ENCODE measurements at places on chromosomes 13 and 19.
A peak's percentile ranks its signal among the peaks of the same experiment; 100 is the strongest.

GRCh38 chr19:4969772-4970531, 1.0 kb downstream of the KDM4B start:
- H3K4me3 ChIP-seq, result peak overlapping the region; percentile 93
- H3K4me1 ChIP-seq, result peaks cover 34% of the 10 kb centered on the region
- H3K27ac ChIP-seq, result peak overlapping the region; percentile 92
- no peaks in the 10 kb centered on the region for H3K27me3 ChIP-seq

DNA sequence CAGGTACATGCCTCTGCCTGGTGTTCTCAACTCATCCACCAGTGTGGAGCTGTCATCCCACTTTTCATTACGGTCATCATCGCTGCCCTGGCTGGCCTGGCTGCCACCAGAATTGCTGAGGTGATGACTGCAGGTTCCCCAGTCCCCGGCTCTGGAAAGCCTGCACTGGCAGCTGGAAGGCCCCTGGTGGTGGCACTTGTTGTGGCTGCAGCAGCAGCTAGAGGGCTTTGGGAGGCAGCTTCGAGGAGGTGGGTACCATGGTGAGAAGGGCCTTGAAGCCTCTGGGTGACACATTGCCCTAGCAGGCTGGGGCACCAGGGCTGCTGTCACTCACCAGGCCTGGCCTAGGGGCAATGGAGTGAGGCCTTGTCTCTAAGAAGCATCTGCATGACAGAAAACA, 25.3 kb upstream of the ZNF14 start:
- H3K36me3 ChIP-seq, result no peaks in the 10 kb centered on the region
- no peak for DNase-seq
- no peaks in the 10 kb centered on the region for H3K4me1 ChIP-seq
- H3K27me3 ChIP-seq, result no peaks in the 10 kb centered on the region

DNA sequence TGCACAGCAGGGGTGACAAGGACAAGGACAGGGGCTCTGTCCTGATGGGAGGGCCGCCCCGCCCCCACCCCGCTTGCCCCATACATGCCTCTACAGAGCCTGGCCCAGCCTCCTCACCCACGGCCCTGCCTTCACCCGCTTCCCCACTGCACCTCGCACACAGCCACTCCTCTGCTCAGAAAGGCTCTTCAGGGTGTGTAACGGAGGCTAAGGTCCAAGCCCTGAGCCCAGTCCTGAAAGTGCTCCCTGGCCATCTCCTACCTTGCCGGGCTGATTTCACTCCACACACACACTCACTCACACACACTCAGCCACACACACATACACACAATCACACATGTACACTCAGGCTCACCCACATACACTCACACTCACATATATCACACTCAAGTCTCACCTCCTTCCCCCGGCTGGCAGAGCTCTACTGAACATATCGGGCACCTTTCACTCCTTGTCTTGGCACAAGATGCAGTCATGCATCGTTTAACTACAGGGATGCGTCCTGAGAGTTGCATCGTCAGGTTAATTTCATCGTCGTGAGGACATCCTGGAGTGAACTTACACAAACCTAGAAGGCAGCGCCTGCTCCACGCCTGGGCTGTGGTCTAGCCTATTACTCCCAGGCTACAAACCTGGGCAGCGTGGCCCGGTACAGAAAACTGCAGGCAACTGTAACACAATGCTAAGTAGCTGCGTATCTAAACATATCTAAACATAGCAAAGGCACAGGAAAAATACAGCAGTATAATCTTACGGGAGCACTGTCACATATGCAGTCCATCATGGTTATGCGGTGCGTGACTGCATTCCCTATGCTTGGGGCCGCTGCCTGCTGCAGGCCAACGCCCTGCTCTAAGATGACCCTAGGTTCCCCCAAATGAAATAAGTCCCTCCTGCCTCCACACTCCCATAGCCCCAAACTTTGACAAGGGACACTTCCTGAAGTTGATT, 13.1 kb downstream of the EPS15L1 start:
- no peaks in the 10 kb centered on the region for H3K27me3 ChIP-seq
- no peak overlapping the region for H3K4me3 ChIP-seq
- H3K27ac ChIP-seq, result peak overlapping the region; percentile 4

- DNase-seq, result no peak
- peaks cover 16% of the 10 kb centered on the region for H3K27me3 ChIP-seq
- H3K27ac ChIP-seq, result no peak overlapping the region
- no peak overlapping the region for H3K4me3 ChIP-seq
- H3K4me1 ChIP-seq, result peaks cover 3% of the 10 kb centered on the region
Observed at GRCh38 chr13:31614704-31615103, 124.6 kb upstream of the RXFP2 start.

GRCh38 chr13:31234729-31235128, 35.0 kb downstream of the B3GLCT start:
- no peak for DNase-seq
- H3K27ac ChIP-seq, result no peak overlapping the region
- peaks cover 6% of the 10 kb centered on the region for H3K4me1 ChIP-seq
- no peaks in the 10 kb centered on the region for H3K27me3 ChIP-seq
- peaks cover 15% of the 10 kb centered on the region for H3K36me3 ChIP-seq

DNA sequence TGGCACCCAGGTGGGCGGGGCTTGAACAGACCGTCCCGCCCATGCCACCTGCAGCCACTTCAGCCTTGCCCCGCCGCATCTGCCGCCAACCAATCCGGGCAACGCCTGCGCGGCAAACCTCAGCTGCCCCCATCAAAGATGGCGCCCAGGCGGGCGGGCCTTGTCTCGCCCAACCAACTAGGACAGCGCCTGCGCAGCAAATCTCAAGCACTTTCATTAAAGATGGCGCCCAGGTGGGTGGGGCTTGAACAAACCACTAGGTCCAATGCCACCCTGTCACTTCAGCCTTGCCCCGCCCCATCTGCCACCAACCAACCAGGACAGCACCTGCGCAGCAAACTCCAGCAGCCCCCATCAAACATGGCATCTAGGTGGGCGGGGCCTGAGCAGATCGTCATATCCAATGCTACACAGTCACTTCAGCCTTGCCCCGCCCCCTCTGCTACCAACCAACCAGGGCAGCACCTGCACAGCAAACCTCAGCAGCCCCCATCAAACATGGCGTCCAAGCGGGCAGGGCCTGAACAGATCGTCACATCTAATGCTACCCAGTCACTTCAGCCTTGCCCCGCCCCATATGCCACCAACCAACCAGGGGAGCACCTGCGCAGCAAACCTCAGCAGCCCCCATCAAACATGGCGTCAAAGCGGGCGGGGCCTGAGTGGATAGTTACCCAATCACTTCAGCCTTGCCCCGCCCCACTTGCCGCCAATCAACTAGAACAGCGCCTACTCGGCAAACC, 1.4 kb downstream of the PEG3 start:
- no peak for DNase-seq
- no peaks in the 10 kb centered on the region for H3K36me3 ChIP-seq
- no peaks in the 10 kb centered on the region for H3K4me1 ChIP-seq
- no peak overlapping the region for H3K27ac ChIP-seq
- H3K27me3 ChIP-seq, result no peaks in the 10 kb centered on the region

GRCh38 chr19:2488405-2488941, 12.5 kb downstream of the GADD45B start:
- no peak for DNase-seq
- H3K4me3 ChIP-seq, result no peak overlapping the region
- H3K27ac ChIP-seq, result no peak overlapping the region
- H3K4me1 ChIP-seq, result peaks cover 1% of the 10 kb centered on the region
- no peaks in the 10 kb centered on the region for H3K36me3 ChIP-seq

- H3K27me3 ChIP-seq, result no peaks in the 10 kb centered on the region
- H3K36me3 ChIP-seq, result no peaks in the 10 kb centered on the region
- H3K27ac ChIP-seq, result peak overlapping the region; percentile 20
- DNase-seq, result no peak
- H3K4me3 ChIP-seq, result no peak overlapping the region
Observed at GRCh38 chr13:32045982-32046785, 14.6 kb downstream of the FRY start.

DNA sequence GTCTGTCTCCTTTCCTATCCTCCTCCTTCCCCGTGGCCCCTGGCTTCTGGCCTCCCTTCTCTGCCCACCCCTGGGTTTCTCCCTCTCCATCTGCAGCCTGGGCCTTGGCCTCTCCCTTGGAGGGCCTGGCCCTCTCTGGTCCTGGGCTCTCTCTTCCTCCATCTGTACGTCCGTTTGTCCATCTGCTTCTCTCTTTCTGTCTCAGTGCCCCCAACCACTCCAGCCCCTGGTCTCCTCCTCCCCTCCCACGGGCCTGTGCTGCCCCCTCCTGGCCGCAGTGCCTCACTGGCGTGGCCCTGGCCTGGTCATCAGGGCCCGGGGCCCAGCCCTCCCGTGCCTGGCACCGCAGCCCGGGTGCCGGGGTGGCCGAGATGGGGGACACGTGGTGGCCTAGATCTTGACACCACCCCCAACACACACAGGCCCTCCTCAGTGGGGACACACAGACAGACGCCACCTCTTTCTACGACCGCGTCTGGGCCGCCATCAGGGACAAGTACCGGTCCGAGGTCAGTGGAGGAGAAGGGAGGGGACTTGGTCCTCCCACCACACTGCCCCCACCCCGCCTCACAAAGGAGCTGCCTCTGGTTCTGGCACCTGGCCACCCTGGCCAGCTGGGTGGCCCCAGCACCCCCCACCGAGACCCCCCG, 11.3 kb downstream of the PRKCSH start:
- H3K4me3 ChIP-seq, result no peak overlapping the region
- no peaks in the 10 kb centered on the region for H3K27me3 ChIP-seq
- peaks cover 3% of the 10 kb centered on the region for H3K36me3 ChIP-seq
- no peak overlapping the region for H3K27ac ChIP-seq
- DNase-seq, result no peak

DNA sequence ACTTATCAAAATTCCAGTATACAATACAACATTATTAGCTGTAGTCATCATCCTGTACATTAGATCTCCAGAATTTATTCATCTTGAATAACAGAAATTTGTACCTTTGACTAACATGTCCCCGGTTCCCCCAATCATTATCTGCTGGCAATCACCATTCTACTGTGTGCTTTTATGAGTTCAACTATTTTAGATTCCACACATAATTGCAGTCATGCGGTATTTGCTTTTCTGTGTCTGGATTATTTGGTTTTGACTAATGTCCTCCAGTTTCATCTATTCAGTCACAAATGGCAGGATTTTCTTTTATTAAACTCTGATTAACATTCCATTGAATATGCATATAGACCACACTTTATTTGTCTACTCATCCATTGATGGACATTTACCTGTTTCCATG, 530.7 kb upstream of the SLITRK1 start:
- H3K27me3 ChIP-seq, result no peaks in the 10 kb centered on the region
- no peak overlapping the region for H3K4me3 ChIP-seq
- H3K27ac ChIP-seq, result no peak overlapping the region
- no peaks in the 10 kb centered on the region for H3K36me3 ChIP-seq

DNA sequence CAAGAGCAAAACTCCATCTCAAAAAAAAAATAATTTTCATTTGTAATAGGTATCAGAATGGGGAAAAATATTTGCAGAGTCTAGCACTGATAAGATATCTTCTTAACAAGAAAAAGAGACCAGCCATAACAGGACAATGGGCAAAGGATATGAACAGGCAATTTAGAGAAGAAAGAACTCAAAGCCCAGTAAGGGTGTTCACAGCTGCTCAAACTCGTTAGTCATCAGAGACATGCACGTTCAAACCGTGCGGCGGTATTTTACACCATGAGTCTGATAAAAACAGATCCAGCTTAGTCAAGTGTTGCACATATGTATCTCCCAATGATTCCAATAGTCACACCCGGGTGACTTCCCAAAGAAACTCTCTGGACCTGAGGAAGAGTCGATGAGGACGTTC, 13.7 kb upstream of the NCCRP1 start:
- H3K27ac ChIP-seq, result peak overlapping the region; percentile 50
- no peaks in the 10 kb centered on the region for H3K27me3 ChIP-seq
- H3K4me1 ChIP-seq, result peaks cover 4% of the 10 kb centered on the region

GRCh38 chr19:57583521-57584416, at the start of gene ZIK1:
TSS of gene ZIK1 (plus strand) at chr19:57584145. CDS start at chr19:57584357, 212 bp downstream.
- H3K36me3 ChIP-seq, result peaks cover 47% of the 10 kb centered on the region
- H3K4me3 ChIP-seq, result peak within 1 kb of the TSS; percentile 95
- peak within 1 kb of the TSS; percentile 85 for H3K27ac ChIP-seq

DNA sequence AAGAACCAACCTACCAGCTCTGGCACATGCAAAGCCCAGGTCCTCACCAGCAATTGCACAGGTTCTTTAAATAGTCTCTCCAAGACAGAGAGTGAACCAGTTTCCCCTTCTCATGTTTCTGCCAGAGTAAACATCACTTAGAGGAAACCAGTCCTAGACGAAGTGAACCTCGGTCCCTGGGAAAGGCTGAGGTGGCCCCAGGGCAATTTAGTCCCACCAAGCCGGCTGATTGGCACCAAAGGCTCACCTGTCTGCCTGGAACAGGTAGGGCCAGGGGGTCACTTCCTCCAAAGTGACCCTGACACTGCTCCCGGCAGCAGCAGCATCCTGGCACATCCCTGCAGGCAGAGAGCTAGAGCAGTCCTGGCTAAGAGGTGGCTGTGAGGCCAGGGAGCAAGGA, 122.9 kb upstream of the ZNF507 start:
- peaks cover 9% of the 10 kb centered on the region for H3K4me1 ChIP-seq
- H3K27me3 ChIP-seq, result peaks cover 50% of the 10 kb centered on the region
- no peaks in the 10 kb centered on the region for H3K36me3 ChIP-seq
- no peak overlapping the region for H3K27ac ChIP-seq

DNA sequence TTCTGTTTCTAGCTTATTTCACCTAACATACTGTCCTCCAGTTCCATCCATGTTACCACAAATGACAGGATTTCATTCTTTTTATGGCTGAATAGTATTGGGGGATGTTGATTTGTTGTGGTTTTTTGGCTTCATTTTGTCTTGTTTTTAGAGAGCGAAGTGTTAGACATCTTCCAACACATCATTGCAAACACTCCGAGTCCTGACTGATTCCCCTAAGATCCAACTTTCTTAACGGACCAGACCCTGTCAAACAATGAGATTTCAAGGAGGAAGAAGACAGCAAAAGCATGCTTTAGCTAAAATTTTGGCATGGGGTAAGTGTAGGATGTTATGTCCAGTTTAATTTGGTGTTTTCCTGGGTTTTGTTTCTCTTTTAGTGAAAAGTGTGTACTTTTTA, 3.8 kb upstream of the CASP14 start:
- no peak overlapping the region for H3K27ac ChIP-seq
- H3K4me3 ChIP-seq, result no peak overlapping the region
- DNase-seq, result no peak

DNA sequence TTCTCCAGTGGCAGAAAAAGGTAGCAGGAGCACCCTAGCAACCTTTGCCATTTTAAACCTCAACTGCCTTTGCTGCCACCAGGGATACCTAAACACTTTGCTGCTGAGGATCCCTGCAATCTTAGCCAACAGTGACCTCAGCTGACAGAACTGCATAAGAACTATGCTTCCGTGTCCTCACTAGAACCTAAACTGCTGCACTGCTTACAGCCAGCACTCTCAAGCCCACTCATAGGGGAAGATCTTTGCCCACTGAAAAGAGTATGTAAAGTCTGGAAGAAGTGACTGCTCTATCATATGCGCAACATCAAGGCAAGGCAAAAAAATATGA, 270.0 kb upstream of the PCDH20 start:
- no peak overlapping the region for H3K4me3 ChIP-seq
- no peaks in the 10 kb centered on the region for H3K4me1 ChIP-seq
- no peak for DNase-seq
- no peak overlapping the region for H3K27ac ChIP-seq
- no peaks in the 10 kb centered on the region for H3K27me3 ChIP-seq
- no peaks in the 10 kb centered on the region for H3K36me3 ChIP-seq

Data from type B pancreatic cell (in vitro differentiated cells).